Glomerular endothelial cell (primary cell): ENCODE measurements at places on chromosomes 2 and 18.

DNA sequence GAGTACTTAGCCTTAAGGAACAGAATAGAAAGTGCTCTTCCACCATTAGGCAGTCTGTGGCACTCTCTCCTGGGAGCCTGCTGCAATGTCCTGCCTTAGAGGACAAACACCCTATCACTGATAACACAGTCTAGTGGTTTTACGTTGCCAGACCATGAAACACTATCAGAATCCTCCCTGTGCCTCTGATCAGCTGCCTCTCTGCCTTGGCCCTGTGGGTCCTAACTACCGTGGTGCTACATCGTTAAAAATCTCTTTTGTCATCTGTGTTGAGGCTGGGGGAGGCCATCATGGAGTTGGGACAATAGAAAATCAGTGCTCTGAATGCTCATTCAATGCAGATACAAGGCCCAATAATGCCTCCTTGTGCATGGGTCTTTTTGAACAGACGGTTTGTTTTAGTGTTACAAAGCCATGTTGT is 11.9 kb upstream of the APCDD1 start:
- no peak for DNase-seq

- no peak for DNase-seq
Observed at GRCh38 chr2:180324182-180324581, 317.1 kb upstream of the CWC22 start.

- DNase-seq: no peak
Observed at GRCh38 chr2:149005471-149006077, 32.9 kb upstream of the LYPD6B start.

DNA sequence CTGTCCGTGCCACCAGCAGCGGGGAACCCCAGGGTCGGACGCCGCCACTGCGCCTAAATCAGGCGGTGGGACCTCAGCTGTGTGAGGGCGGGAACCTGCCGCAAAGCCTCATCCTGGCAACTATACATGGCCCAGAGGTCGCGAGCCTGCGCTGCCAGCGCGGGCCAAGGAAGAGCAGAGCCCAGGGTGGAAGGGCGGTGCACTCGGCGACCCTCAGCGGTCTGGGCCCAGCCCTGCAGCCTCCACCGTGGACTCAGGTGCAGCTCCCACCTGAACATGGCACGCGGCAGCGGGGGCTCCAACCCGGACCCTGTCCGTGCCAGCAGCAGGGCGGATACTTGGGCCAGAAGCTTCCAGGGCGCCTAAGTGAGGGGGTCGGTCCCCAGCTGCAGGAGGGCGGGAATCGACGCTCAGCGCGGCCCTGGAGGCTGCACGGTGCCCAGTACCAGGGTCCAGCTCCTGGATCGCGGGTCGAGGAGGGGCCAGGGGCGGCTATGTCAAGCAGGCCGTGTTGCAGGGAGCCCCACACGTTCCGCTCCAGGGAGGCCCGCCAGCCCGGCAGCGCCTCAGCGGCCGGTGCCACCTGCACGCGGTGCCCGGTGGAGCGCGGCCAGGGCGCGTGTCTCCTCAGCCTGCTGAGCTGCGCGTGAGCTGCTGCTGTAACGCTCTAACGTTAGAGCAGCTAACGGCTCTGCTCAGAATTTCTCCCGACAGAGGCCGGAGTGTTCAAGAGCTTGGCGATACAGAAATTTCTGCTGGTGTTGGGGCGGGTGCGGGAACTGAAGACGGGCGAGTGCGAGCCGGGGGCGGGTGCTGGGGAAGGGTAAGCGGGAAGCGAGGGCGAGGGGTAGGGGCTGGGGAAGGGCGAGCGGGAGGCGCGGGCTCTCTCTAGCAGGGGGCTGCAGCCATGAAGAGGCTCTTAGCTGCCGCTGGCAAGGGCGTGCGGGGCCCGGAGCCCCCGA is at the start of gene ANKRD30B:
Gene ANKRD30B (plus strand): TSS at position 660 of the 962 bp plus-strand sequence. CDS start 248 bp downstream, at position 908.
- no peak for DNase-seq

DNA sequence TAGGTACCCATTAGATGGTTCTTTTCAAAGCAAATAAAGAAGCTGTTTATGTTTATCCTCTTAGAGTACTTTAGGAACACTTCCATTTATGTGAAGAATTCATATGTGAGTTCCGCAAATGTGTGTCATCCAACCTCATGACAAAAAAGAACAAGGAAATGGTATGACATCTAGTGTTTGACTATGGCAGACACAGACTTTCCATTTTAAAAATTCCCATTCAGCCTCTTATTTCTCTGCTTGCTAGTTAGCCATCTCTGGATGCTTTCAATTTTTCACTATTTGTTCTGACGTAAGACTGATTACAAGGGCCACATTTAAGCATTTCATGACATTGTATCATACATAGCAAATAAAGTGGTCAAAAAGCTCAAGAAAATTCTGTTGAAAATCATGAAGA is 103.0 kb downstream of the ZAP70 start:
- DNase-seq: no peak

DNA sequence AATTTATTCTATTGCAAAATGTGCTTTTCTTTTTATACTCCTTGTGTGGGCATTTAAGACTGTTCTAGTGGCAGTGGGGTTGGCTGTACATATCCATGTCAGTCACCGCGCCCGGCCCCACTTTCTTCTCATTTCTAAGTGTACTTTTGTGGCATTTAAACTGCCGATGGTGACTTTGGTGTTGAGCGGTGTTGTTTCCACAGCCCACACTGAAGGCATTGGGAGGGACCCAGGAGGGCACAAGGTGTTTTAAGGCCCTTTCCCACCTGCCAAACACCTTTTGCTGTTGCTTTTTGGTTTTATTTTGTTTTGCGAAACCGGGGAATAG is 369.7 kb downstream of the MTX2 start:
- no peak for DNase-seq

- no peak for DNase-seq
Observed at GRCh38 chr2:97774425-97774824, 61.0 kb downstream of the ZAP70 start.

DNA sequence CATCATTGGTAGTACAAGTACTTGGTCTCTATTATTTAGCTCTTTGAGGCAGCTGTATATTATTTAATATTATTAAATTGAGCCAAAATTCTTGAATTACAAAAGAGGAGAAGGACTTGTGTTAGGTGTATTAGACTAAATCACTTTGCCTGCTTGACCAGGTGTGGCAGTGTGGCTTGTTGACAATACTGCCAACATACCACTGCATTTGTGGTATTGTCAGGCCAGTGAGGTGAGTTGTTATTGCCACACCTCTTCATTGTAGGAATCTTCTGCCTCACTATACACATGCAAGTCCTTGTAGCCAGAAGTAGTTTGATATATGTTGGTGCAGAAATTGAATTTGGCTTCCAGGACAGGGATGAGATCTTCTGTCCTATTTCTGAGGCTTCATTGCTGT is 40.5 kb downstream of the CYP20A1 start:
- DNase-seq: no peak

DNA sequence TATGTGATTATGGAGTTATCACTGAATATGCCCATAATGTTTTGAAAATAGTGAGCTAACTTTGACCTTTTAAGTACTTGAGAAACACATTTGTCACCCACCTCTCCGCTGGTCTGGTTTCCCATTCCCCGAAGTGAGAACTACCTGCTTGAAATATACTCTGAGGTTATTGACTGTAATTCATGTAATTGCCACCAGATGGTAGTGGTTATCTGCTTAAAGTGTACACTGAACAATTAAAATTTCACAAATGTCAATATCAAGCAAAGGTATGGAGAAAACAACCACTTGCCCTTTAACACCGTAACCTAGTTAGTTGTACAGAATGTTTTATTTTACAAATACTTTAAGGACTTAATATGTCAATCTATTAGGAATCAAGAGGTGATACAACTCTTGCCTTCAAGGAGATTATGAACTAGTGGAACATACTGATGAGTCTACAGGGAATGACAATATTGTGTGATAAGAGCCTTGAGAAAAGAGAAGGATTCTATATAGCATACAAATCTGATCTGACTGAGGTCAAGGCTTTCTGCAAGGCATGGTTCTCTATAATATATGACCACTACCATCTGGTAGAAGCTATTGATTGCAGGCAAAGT is 316.8 kb upstream of the KCNH7 start:
- DNase-seq: no peak

- DNase-seq: no peak
Observed at GRCh38 chr2:80014637-80015036, 289.9 kb downstream of the LRRTM1 start.

DNA sequence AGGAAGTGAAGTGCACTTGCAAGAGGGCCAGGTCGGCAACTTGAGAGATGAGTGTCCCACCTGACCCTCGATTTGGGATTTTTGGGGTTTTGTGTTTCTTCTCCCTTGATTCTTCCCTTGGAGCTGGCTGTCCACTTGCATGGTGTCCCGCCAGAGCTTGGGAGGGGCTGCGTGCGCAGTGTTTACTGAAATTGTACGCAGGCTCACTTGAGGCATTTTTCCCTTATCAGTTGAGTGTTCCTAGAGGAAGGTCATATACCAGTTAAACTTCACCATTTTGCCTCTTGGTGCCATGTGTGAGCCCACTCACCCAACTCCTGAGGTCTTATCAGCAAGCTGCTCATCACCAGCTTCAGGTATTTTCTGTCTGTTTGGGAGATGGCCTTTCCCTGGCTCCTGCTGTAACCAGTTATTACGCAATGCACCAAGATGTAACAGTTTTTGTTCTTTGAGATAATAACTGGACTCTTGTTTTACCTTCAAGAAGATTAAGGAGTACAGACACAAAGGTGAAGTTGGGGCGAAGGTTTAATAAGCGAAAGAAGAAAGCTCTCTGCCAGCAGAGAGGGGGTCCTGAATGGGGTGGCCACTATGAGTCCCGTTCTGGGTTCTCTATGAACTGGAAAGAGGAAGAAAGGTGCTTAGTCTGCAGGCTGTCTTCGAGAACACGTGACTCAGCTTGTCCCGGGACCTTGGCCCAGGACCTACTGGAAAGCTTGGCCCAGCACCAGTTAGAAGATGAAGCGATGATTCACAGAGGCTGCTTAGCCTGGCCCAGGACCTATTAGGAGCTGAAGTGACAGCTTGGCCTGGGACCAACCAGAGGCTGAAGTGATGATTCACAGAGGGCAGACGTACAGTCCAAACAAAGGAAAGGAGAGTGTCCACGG is 21.5 kb upstream of the TXNL4A start:
- no peak for DNase-seq

DNA sequence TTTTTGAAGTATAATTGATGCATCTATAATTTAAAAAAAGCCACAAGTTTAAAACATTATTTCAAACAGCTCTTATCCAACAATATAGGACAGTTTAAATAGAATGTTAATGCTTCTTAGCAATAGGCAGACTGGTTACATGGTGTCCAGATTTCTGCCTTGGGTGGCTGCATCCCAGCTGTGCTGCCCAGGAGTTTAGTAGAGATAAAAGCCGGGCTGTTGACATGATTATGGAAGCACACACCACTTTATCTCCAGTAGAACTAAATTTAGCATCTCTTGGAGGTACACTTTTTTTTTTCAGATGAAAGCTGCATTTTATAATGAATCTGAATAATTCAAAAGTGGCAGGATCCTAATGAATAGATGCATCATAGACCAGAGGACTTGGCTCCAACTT is 309.7 kb downstream of the PLCL1 start:
- DNase-seq: no peak

GRCh38 chr2:11368059-11368572 is 23.7 kb upstream of the ROCK2 start:
- no peak for DNase-seq

DNA sequence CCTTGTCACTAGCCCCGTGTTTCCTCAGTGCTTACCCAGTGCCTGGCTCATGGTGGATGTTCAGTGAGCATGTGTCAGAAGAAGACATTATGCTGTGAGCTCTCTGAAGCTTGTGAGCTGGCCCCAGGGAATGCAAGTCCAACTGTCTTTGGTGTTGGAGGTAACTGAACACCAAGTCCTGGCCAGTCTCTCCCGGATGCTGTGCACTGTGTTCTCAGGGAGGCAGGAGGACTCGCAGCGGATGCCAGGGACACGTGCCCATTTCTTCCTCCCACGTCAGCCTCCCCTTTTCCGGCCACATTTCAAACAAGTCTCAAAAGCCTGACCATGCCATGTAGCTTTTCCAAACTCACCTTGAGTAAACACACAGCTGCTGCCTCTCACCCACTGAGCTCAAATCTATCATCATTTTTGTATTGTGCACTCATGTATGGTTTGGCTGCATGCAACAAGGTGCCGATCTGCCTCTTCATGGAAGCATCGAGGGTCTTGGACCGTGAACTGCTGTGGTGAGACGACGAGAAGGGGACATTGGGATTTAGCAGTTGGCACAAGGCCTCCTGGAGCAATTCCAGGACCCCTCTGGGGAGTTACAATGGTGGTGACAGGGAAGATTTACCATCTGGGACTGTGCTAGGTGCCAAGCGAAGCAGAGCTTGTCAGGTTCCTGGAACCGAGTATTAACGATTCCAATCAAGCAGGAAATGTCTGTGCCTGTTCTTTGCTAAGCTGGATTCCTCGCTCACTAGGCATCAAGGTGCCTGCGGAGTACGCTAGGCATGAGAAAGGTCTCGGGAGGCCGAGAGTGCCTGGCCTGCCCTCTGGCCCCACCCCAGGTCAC is 44.4 kb upstream of the MGAT4A start:
- no peak for DNase-seq

- no peak for DNase-seq
Observed at GRCh38 chr18:40006634-40007033, 1948.4 kb upstream of the PIK3C3 start.

DNA sequence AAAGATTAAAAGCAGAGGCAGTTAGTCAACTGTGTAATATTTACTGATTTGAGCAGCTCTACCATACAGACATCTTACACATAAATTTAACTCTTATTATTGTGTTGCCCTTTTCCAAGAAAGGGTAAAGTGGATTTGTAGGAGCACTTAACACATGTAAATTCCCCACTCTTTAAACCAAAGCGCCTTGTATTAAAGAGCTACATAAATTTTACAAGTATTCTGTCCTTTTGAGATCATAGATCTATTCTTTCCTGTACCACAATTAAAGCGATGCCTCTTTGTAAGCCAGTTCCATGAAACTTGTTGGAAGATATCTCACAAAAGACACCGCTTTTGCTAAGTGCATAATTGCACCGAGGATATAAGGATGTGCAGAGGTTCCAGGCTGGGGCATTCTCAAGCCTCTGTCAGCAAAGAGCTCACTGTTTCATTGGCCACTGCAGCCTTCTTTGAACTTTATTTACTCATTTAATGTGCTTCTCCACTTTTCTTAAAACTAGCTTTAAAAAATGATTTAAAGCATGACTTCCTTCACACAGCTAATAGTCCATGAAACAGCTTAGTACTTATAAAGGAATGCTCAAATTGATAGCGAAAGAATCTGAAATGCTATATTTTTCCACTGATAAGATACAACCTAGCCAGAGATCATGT is 520.0 kb upstream of the TCF4 start:
- no peak for DNase-seq

DNA sequence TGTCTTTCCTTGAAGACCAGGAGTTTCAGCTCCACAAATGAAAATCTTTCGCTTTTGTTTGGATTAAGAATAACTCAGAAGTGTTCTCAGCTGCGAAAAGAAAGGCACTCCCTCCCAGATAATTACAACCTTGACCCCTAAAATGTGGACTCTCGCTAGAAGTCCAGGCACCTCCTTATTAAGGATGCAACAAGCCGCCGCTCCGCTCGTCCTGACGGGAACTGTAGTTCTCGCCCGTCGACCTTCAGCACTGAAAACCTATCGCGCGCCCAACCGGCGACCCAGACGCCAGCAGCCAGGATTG is 559 bp downstream of the IMMT start:
- DNase-seq: no peak
